ENCODE measurements at places on chromosomes 7 and 10.

GRCh38 chr10:92200564-92200963, 90.3 kb downstream of the CPEB3 start:
- no peak for DNase-seq

DNA sequence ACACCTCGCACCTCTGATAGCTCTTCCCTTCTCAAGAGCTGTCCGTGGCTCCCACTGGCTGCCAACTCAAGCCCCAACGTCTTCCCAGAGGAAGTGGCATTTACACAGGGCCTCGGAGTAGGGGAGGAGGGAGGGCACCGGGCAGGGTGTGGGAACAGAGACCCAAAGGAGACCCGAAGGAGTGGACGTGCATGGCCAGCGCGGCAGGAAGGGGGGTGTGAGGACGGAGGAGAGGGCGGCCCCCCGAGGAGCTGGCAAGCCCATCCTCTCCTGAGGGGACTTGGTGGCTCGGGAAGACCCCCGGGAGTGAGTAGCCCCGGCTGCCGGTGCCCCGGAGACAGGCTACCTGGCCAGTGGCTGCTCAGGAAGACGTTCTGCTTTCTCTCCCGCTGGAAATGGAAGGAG, 85.9 kb downstream of the FOXL3 start:
- DNase-seq, result no peak

DNA sequence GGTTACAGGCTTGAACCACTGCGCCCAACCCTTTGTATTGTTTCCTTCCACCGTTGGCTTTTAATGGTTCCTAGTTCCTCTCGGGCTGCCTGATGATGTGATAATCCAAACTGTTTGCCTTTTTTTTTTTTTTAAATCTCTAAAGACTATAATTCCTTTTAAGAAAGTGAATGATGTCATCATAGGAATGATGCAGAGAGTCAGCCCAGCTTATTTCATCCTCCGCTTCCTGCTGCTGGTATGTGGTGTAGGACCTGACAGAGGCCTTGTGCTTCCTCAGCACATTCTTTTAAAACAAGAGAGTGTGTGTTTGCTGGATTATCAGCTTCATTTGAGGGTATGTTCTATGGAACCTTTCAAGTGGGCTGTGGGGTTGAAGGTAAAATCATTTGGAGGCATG, 241.4 kb downstream of the LRMDA start:
- no peak for DNase-seq

DNA sequence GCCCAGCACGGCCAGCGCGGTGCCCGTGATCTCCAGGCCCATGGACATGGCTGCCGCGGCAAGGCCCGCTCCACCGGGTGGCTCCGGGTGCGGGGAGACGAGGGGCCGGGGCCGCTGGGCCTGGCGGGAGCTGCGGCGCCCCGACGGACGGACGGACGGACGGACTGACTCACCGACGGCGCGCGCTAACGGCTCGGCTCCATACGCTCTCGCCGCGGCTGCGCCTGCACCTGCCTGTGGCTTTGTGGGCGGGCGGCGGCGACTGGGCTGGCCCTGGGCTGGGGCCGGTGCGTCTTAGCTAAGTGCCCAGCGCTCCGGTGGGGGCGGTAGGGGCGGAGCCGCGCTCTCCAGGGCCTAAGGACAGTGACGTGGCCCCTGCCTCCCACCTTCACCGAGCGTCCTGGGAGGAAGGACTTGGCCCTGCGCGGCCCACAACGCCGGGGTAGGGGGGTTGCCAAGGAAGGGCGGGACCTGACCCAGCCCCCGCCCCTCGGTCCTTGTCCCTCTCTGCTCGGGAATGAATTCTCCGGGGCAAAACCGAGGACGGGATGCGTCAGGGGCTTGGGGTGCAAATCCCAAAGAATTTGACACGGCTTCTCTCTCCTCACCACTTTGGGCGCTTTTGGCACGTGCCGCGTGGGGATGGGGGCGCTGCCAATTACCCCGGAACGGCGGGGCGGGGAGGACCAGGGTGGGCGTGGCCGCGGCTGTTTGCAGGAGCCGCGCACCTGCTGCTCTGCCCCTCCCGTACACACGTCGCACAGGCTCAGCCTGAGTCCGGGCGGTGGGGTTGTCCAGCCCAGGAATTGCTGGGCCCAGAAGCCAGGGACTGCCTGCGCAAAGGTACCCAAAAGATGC, at the start of gene CLDN3:
Gene CLDN3, minus strand, starts transcription at position 269 of the 858 bp plus-strand sequence. Its CDS starts 221 bp downstream, at position 48.
- DNase-seq, result no peak

GRCh38 chr10:62233356-62234076, 35.1 kb downstream of the RTKN2 start:
- DNase-seq, result no peak

DNA sequence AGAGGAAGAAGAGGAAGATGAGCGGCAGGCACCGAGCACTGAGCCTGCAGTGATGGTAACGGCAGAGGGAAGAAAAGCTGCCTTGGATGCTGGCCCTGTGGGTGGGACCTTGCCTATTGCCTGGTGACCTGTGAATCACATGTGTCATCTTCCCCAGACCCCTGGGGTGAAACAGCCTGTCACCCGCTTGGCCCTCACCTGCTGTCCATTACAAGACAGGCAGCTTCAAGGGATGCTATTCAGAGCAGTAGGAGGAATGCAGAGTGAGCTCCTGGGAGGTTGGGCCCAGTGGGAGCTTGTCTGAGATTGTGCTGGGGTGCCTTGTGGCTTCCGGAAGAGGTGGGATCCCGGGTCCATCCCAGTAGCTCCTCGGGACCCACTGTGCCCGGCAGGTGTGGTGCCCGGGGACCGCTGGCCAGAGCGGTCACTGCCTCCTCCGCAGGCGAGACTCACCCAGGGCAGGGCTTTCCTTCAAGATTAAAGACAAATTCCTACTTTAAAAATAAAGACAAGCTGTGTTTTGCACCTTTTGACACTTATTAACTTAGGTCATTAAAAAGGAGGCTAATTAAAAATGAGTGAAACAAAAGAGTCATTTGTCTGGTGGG, 440.2 kb upstream of the MKI67 start:
- DNase-seq, result no peak

DNA sequence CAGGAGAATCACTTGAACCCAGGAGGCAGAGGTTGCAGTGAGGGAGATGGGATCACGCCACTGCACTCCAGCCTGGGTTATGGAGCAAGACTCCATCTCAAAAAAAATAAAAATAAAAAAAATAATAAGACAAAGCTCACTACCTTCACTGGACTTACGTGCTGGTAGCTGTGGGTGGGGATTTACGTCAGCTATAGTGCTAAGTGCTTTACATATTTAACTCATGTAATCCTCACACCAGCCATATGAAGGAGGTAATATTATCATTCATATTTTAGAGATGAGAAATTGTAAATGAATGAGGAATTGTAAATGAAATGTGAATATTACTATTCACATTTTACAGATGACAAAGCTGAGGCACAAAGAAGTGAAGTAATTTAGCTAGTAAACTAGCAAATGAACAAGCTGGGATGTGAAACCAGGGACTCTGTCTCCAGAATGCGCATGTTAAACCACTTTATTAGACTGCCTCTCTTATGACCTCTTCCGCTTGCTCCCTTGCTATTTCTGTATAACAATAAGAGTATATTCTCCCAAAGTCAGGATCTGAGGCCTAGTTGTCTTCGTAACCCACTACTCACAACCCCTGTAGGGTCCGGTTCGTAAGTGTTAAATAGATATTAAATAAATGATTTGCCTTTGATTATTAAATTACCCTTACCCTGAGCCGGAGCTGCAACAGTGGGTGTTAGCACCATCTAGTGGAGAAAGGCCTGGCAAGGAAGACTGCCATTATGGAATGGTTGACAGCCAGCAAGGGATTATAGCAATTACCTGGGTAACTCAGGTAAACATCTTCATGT, 70.2 kb downstream of the HTR7 start:
- DNase-seq, result no peak

- no peak for DNase-seq
Observed at GRCh38 chr10:3928078-3928477, 143.1 kb upstream of the KLF6 start.

DNA sequence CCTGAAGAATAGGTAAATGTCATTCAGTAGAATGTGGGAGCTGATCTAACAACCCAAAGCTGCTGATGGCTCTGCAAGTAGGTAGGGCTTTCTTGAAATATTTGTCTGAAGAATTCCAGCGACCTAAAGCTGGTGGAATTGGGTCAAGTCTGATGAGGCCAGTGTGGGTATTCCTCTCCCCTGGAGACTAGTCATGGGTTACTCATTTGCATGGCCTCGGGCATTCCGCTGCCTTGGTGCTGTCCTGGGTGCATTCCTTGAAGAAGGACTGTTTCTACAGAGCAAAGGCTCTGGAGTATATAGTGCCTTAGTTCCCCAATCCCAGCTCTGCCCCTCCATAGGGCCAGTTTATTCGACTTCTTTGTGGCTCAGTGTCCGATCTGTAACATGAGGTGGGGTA, 19.2 kb downstream of the PDK4 start:
- no peak for DNase-seq

DNA sequence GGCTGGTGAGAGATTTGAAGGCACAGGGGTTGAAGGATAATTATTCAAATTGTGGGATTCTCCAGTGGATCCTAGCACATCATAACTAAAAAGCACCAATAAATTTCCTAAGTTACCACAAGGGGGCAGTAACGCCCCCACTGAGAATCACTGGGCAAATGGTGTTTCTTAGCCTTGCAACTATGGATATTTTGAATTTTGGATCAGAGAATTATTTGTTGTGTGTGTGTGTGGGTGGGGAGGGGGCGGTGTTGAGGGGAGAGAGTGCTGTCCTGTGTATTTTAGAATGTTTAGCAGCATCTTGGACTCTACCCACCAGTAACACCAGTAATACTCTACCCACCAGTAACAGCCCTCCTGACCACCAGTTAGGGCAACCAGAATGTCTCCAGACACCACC, 63.3 kb upstream of the PRKG1 start:
- no peak for DNase-seq

GRCh38 chr7:155709453-155709852, 65.0 kb downstream of the RBM33 start:
- DNase-seq, result no peak

GRCh38 chr7:108838198-108838597, 268.5 kb downstream of the DNAJB9 start:
- no peak for DNase-seq
